Activated B cell treated with CpG ODN at 0.5 μM for 24 hours (primary cell): ENCODE measurements at places on chromosomes 11 and 22. TPM values are rescaled to one million over a fixed set of nuclear protein-coding genes. Genes with fewer than 3 reads are reported as not detected.

DNA sequence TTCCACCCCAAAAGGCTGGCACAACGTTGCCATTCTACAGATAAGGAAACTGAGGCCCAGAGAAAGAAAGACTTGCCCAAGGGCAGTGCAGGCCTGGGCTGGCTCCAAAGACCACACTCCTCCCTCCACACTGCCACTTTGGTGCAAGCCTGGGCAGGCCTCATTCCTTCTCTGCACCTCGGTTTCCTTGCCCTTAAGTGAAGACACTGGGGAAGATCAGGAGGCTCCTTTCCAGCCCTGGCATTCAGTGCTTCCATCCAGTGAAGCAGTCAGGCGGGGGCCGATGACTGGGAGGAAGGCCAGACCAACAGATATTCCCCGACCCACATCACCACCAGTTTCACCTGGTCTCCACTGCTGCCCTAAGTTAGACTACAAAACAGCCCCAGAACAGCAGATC, 18.3 kb upstream of the TCF20 start:
- no peak for DNase-seq
- no peaks in the 10 kb centered on the region for H3K36me3 ChIP-seq
- peaks cover 29% of the 10 kb centered on the region for H3K4me1 ChIP-seq
- H3K27me3 ChIP-seq: peaks cover 4% of the 10 kb centered on the region
- no peak overlapping the region for H3K27ac ChIP-seq

DNA sequence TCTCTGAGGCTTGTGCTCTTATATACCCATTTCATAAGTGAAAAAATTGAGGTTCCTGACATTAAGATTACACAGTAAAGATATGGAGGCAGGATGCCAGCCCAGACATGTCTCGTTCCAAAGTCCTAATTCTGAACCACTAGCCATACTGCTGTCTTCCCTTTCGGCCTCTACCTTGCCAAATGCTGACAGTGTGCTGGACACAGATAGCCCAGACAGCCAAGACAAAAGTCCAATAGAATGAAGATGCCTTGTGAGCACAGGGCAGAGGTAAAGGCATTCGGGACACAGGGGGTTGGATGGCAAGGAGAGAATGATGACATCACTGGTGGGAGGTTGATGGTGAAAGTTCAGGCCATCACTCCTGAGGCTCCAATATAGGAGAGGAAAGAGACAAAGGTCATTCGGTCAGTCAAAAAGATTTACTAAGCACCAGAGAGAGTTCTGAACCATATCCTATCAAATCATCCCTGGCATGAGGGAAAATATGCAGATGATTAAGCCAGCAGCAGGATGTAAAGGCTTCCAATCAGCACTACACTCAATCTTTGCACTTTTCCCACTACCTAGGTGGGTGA, 174.0 kb upstream of the MTMR2 start:
- H3K4me1 ChIP-seq: no peaks in the 10 kb centered on the region
- no peak overlapping the region for H3K27ac ChIP-seq
- no peak overlapping the region for H3K4me3 ChIP-seq
- H3K27me3 ChIP-seq: no peaks in the 10 kb centered on the region

DNA sequence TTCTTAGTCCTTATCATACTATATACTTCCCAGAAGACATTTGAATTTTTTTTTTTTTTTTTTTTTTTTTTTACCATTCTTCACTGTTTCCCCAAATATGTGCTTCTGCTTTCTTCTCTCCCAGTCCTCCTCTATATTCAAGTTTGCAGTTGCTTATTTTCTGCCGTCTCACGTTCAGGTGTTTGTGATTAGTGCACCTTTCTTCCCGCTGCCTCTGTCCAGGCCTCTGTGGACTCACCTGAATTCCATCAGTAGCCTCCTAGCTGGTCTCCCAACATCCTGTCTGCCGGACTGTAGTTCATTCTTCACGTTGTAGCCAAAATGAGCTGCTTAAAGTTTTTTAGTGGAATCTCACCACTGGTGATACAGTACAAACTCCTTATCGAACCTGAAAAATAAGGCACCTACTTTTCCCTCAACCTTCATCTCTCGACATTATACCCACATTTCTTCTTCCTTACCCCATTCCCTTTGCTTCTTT, 795 bp upstream of the MSANTD4 start:
- H3K36me3 ChIP-seq: peaks cover 19% of the 10 kb centered on the region
- H3K27me3 ChIP-seq: peaks cover 4% of the 10 kb centered on the region
- peak overlapping the region; percentile 98 for H3K4me3 ChIP-seq
- H3K4me1 ChIP-seq: peaks cover 43% of the 10 kb centered on the region
- peak overlapping the region; percentile 92 for H3K27ac ChIP-seq

DNA sequence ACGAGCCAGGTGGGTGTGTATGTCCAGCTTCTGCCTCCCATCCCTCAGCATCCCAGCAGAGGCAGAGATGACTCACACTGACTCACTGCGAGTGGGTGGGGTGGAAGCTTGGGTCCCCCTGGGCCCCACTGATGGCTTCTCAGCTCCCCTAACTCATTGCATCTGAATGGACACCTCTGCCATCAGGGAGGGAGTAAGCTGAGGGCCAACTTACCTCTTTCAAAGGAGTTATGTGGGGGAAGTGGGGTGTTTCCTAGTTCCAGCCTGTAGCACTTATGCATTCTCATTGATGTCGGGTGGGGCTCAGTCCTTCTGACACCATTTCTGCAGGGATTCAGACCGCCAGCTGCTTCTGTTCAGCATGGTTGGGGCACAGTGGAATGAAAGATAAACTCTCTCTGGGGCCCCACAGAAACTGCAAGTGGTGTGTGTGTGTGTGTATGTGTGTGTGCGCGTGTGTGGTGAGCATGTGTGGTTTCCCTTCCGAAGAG, 1425.8 kb downstream of the TBC1D22A start:
- H3K4me1 ChIP-seq: no peaks in the 10 kb centered on the region
- no peak for DNase-seq
- H3K27me3 ChIP-seq: peaks cover 4% of the 10 kb centered on the region
- H3K27ac ChIP-seq: no peak overlapping the region

GRCh38 chr11:128323381-128323780, 264.0 kb downstream of the ETS1 start:
- no peaks in the 10 kb centered on the region for H3K27me3 ChIP-seq
- peaks cover 49% of the 10 kb centered on the region for H3K4me1 ChIP-seq
- peak overlapping the region; percentile 59 for H3K27ac ChIP-seq

GRCh38 chr22:49883294-49883640, 29.6 kb downstream of the ZBED4 start:
- H3K27me3 ChIP-seq: no peaks in the 10 kb centered on the region
- no peak for DNase-seq
- peaks cover 15% of the 10 kb centered on the region for H3K4me1 ChIP-seq
- peaks cover 53% of the 10 kb centered on the region for H3K36me3 ChIP-seq
- no peak overlapping the region for H3K4me3 ChIP-seq

GRCh38 chr11:22444076-22444475, 105.9 kb downstream of the SLC17A6 start:
- H3K27ac ChIP-seq: no peak overlapping the region
- no peak overlapping the region for H3K4me3 ChIP-seq

DNA sequence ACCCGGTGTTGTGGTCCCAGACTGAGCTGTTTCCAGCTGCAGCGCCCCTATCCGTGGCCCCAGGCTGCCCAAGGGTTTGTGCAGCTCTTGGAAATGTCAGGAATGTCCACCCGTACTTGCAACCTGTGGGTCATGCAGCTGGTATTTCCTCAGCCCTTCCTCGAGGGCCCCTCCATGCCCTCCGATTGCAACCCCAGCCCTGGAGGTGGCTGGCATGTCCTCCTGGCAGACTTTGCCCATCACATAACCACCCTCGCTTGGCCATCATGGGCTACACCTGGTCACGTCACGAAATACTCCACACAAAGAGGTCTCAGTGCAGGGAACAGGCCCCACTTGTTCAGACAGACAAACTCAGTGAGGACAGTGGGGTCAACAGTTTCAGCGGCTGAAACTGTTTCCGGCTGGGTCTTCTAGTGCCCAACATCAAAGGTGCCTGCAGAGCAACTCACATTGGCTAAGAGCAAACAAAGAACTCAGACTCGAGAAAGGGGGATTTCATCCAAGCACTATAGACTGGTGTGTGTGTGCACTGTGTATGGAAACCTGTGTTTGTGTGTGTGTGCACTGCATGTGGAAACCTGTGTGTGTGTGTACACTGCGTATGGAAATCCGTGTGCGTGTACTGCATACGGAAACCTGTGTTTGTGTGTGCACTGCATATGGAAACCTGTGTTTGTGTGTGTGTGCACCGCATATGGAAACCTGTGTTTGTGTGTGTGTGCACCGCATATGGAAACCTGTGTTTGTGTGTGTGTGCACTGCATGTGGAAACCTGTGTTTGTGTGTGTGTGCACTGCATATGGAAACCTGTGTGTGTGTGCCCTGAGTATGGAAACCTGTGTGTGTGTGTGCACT, 72.8 kb upstream of the CCND1 start:
- H3K4me1 ChIP-seq: no peaks in the 10 kb centered on the region
- no peak overlapping the region for H3K27ac ChIP-seq
- DNase-seq: no peak
- no peaks in the 10 kb centered on the region for H3K36me3 ChIP-seq

- no peaks in the 10 kb centered on the region for H3K36me3 ChIP-seq
- H3K27me3 ChIP-seq: no peaks in the 10 kb centered on the region
- H3K4me1 ChIP-seq: peaks cover 13% of the 10 kb centered on the region
- no peak overlapping the region for H3K27ac ChIP-seq
Observed at GRCh38 chr11:35305670-35306382, 113.5 kb downstream of the SLC1A2 start.

- H3K27me3 ChIP-seq: no peaks in the 10 kb centered on the region
- no peak overlapping the region for H3K4me3 ChIP-seq
- DNase-seq: no peak
- no peak overlapping the region for H3K27ac ChIP-seq
Observed at GRCh38 chr22:43980996-43981395, 25.8 kb downstream of the SAMM50 start.

DNA sequence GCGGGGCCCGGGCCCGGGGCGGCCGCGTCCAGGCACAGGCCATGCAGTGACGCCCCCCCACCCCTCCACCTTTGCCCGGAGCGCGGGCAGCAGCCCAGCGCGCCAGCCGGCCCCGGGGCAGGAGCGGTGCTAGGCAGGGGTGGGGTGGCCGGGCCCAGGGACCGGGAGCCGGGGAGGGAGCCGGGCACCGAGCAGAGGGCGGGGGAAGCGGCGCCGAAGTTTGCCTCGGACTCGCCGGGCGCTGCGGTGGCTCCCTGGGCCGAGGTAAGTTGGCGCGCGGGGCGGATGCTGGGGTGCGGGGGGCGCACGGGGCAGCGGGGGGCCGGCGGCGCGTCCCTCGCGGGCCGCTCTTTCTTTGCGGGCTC, 332 bp downstream of the TEAD1 start:
- no peak overlapping the region for H3K27ac ChIP-seq
- peaks cover 15% of the 10 kb centered on the region for H3K4me1 ChIP-seq
- H3K4me3 ChIP-seq: no peak overlapping the region
- H3K27me3 ChIP-seq: peaks cover 62% of the 10 kb centered on the region
- DNase-seq: no peak

DNA sequence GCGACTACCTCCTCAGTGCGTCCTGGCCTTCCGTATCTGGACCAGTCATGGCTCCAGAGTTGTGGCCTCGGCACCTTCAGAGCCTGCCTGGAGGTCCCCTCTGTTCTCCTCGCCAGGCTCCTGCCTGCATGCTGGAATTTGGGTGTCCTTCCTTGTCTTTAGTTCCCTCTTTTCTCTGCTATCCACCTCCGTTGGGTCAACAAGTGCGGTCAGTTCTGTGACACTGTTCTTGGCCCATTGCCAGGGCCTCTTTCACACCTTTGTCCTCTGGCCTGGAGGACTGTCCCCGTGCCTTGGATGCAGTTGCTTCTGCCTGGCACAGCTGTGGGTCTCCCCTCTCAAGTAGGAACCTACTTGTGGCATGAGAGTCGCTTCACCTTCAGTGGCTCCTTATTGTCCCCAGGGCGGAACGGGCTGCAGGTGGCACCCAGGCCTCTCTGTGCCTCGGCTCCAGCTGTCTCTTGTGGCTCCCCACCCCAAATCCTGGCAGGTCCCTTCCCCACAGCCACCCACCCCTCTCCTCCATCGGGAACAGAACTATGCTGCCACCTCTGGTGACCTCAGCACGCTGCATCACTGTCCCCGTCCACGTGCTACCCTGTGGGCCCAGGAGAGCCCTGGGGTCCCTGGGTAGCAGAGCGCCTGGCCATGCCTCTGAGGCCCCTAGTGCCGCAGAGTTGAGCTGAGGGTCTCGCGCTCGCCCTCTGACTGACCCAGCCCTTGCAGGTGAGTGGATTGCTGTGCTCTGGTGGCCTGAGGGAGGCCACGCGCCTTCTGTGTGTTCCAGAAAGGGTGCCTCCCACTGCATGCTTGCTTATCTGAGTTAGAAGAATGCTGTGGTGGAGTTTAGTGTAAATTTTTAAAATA, 4.7 kb downstream of the DGCR8 start:
- H3K36me3 ChIP-seq: peaks cover 41% of the 10 kb centered on the region
- DNase-seq: no peak
- peaks cover 30% of the 10 kb centered on the region for H3K4me1 ChIP-seq
- no peaks in the 10 kb centered on the region for H3K27me3 ChIP-seq
- no peak overlapping the region for H3K4me3 ChIP-seq

DNA sequence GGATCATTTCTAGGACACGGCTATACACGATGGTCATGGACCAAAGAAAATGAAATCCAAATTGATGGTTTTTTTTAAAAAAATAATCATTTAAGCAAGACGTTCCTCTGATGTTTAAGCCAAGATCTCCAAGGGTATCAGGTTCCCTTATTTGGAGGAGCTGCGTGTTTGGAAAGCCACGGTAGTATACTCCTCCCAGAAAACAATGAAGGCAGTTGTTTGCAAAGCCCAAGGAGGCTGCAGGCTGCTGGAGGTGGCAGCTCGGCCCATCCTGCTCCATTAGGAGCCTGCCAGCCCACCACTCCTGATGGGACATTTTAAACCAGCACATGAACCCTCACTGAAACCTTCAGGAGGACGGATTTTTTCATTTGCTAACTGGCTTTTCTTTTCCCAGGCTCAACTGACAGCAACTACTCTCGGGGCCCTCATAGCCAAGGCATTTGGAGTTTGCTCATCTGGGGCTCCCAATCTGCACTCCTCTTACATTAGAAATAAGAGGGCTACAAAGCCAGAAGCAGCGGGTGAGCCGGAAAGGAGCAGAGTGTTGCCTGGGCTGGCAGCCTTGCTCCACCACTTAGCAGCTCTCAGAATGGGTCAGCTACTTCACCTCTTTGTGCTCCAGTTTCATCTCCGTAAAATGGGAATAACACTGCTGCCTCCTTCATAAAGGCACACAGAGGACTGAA, 58.4 kb downstream of the ABTB2 start:
- H3K4me1 ChIP-seq: peaks cover 35% of the 10 kb centered on the region
- H3K36me3 ChIP-seq: peaks cover 2% of the 10 kb centered on the region
- no peak overlapping the region for H3K4me3 ChIP-seq
- H3K27me3 ChIP-seq: no peaks in the 10 kb centered on the region
- DNase-seq: no peak
- no peak overlapping the region for H3K27ac ChIP-seq

GRCh38 chr11:61091373-61092279, 10.7 kb upstream of the CD5 start:
- H3K27ac ChIP-seq: peak overlapping the region; percentile 86
- no peak for DNase-seq
- H3K27me3 ChIP-seq: no peaks in the 10 kb centered on the region
- peaks cover 78% of the 10 kb centered on the region for H3K4me1 ChIP-seq
- H3K4me3 ChIP-seq: peak overlapping the region; percentile 77
- H3K36me3 ChIP-seq: no peaks in the 10 kb centered on the region

GRCh38 chr22:36334081-36334820, 53.5 kb downstream of the MYH9 start:
- H3K36me3 ChIP-seq: peaks cover 87% of the 10 kb centered on the region
- DNase-seq: no peak
- peak overlapping the region; percentile 99 for H3K27ac ChIP-seq
- peaks cover 96% of the 10 kb centered on the region for H3K4me1 ChIP-seq
- no peaks in the 10 kb centered on the region for H3K27me3 ChIP-seq

The PLAAT2 gene
- total RNA-seq: not detected in 2 replicates

The INCENP gene
- 29.0 and 34.8 TPM in 2 replicates for total RNA-seq

The TCN2 gene
- total RNA-seq: not detected in 2 replicates
